ENCODE measurements at places on chromosomes 16 and 17. TPM values are rescaled to one million over a fixed set of nuclear protein-coding genes. Genes with fewer than 3 reads are reported as not detected.

The FNDC8 gene
- polyA plus RNA-seq: not detected

The NT5C3B gene
- 50.1 TPM for polyA plus RNA-seq

The KRTAP4-5 gene
- polyA plus RNA-seq: not detected

The FUS gene
- 167 TPM for polyA plus RNA-seq

The TMEM238L gene
- polyA plus RNA-seq: not detected

The FMNL1 gene
- 36.5 TPM for polyA plus RNA-seq

The CDRT4 gene
- polyA plus RNA-seq: 0.50 TPM

Measured in IgD-negative memory B cell (primary cell).